ENCODE measurements at places on chromosomes 5 and 9. TPM values are rescaled to one million over a fixed set of nuclear protein-coding genes. Genes with fewer than 3 reads are reported as not detected.

The OLFM1 gene
- 0.43 TPM for total RNA-seq

The SLC36A1 gene
- total RNA-seq = 8.5 TPM

The GAS1 gene
- 0.29 TPM for total RNA-seq

The RNF224 gene
- total RNA-seq = not detected

The CAAP1 gene
- total RNA-seq = 24.7 TPM

Data from thoracic aorta endothelial cell (primary cell).